ENCODE measurements at places on chromosomes 11 and 22.
A peak's percentile ranks its signal among the peaks of the same experiment; 100 is the strongest.

DNA sequence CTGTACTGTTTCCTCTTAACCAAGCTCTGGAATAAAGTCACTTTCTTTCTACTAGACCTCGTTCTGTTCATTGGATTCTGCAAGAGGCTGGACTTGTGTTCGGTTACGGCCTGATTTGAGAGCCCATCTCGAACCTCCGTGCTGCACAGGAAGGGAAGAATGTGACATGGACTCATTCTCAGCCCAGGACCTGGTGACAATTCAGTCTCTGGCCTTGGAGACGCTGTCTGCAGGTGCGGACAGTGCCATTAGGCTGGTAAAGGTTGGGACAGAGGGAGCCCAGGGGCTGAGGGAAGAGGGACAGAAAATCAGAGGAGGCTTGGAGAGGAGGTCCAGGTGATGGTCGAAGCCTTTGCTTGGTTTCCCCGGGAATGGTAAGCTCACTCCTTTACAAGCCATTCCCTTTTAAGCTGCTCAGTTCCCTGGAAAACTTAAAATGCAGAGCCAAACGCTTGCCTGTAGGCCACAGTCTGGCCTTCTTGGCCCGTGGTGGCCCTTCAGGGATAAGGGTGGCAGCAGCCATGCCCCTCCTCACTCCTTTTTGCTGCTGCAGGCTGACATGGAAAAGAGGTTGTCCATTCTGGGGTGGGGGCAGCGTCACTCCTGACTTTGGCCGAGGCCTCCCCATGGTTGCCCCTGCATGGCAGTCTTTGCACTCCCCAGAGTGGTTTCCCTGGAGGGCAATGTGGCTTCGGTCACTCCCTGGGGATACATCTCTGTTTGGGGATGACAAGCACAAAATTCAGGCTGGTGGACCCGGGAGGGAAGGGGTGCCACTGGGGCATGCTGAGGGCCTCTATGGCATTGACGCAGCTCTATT is 52.3 kb downstream of the SHISAL1 start:
- DNase-seq: no peak

GRCh38 chr11:48138222-48138621 is 78.4 kb upstream of the OR4B1 start:
- DNase-seq: no peak

GRCh38 chr11:7571640-7572000 is 57.8 kb downstream of the PPFIBP2 start:
- no peak for DNase-seq

DNA sequence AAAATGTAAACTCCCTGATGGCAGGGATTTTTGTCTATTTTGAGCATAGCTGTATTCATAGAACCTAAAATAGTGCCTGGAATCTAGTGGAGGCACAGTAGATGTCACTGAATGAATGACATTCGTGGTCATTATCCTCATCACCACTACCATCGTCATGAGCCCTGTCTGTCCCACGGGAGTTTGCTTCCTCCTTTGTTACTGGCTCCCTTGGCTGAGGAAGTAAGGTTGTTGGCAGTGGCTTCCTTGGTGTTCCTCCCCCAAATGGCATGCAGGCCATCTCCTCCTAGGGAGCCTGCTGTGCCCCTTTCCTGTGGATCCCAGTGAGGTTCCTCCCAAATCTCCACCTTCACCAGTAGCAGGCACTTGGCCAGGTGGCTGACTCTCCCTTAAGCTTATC is 183.0 kb downstream of the CEP164 start:
- no peak for DNase-seq

GRCh38 chr11:130763087-130763980 is 152.9 kb downstream of the SNX19 start:
- DNase-seq: no peak

- DNase-seq: no peak
These were observed 453.0 kb upstream of the LUZP2 start for GRCh38 chr11:24043842-24044241.

- DNase-seq: no peak
These were observed 9.5 kb upstream of the ST3GAL4 start for GRCh38 chr11:126345759-126346585.

- no peak for DNase-seq
These were observed 97.4 kb downstream of the CHST1 start for GRCh38 chr11:45568049-45568448.

DNA sequence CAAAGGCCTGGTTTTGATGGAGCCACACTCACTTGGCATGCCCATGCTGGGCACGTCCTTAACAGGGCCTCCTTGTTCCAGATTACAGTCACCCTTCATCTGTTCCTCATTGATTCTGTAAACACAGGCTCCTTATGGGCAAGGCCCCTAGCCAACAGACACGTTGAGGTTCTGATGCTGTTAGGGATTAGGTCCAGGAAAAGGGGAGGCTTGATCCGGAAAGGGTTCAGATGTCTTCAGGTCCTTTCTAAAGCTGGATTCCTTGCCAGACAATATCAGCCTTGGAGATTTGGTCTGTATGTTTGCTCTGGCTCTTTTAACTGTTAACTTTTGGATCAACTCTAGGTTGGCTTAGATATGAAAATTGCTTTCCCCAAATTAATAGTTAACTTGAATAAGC is 46.9 kb upstream of the PRSS23 start:
- no peak for DNase-seq

GRCh38 chr11:27291954-27292636 is 70.9 kb downstream of the CCDC34 start:
- no peak for DNase-seq

DNA sequence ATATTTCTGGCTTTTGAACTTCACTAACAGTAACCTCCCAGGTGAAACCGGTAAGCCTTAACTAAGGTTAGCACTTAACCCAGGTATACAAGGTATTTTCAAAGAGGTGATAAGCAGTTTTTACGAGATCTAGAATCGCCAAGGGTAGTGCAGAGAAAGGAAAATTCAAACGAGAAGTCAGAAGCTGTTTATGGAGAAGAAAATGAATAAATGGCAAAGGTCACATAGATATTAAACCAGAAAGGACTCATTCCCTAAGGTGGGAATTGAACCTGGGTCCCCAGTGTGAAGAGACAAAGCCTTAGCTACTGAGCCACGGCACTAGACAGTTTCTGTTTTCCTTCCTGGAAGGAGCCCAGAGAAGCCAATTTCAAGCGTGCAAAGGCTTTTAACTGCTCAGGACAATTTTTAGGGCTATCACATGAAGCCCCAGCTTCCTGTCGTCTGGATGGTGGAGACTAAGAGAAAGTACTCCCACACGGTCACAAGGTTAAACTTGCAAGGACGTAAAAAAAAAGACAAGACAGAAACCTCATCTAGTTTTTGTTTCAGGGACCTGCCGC is 5.7 kb upstream of the C1QTNF6 start:
- peak; percentile 23 for DNase-seq

- no peak for DNase-seq
These were observed 6.7 kb upstream of the OR5I1 start for GRCh38 chr11:55942785-55943392.

DNA sequence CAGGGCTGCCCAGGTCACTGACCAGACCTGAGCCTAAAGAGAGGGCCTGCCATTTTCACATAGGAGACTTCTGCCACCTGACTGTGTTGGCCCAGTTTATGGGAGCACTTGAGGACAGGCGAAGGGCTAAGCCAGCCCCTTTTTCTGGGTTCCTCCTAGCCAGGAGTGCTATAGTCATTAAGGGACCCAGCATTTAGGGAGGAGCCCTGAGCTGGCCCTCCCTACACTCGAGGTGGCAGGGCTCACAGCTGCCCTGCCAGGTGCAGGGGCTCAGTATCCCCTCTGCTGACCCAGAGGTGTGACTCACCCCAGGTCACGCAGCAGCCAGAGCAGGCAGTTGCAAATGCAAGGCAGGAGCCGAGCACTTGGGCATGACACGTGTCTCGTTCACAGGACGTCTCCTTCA is 86.3 kb upstream of the CRYBB3 start:
- no peak for DNase-seq

DNA sequence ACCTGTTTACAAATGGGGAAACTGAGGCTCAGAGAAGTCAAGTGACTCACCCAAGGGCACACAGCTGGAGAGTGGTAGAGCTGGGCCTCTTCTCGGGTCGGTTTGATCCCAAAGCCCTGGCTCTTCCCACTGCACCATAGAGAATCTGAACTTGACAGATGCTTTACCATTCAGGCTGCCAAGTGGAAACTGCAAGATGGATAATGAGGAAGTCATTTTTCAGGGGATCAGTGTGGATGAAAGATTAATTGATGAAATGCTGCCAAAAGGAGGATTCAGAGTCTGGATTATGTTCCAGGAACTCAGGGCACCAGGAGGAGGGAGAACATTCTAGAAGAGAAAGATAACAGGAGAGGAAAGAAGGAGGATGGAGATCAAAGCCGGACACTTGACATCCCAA is 185.9 kb upstream of the ZBED5 start:
- no peak for DNase-seq

- DNase-seq: no peak
These were observed 27.5 kb upstream of the OR9I1 start for GRCh38 chr11:58152781-58153180.

DNA sequence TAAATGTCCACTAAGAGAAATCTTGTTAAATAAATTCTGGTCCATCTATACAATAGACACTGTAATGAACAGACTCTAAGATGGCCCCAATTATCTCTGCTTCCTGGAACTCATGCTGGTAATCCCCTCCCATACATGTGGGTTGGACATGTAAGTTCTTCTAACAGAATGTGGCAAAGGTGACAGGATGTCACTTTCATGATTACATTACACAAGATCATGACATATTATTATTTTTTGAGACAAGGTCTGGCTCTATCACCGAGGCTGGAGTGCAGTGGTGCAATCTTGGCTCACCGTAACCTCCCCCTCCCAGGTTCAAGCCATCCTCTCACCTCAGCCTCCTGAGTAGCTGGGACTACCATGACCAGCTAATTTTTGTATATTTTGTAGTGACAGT is 14.6 kb upstream of the NDUFC2 start:
- DNase-seq: no peak

All from stimulated activated CD4-positive, alpha-beta T cell treated with anti-CD3 and anti-CD28 coated beads, TNF-alpha, amount 100 ng/mL, for 24 hours (primary cell).